ENCODE measurements at places on chromosomes 6 and 20.

GRCh38 chr6:111921103-111921502 lies 47.9 kb upstream of the FYN start:
- DNase-seq = no peak

GRCh38 chr6:2986722-2987221 lies 12.9 kb upstream of the NQO2 start:
- DNase-seq = no peak

GRCh38 chr6:84193114-84193708 lies 34.2 kb downstream of the CEP162 start:
- DNase-seq = no peak

- no peak for DNase-seq
Observed at GRCh38 chr6:154301839-154302752, 54.5 kb downstream of the IPCEF1 start.

- DNase-seq = no peak
Observed at GRCh38 chr6:99353126-99353525, 3.7 kb upstream of the FAXC start.

GRCh38 chr6:36985417-36985807 lies 584 bp downstream of the MTCH1 start:
- DNase-seq = no peak

- DNase-seq = no peak
Observed at GRCh38 chr6:2384528-2384927, 139.1 kb upstream of the GMDS start.

DNA sequence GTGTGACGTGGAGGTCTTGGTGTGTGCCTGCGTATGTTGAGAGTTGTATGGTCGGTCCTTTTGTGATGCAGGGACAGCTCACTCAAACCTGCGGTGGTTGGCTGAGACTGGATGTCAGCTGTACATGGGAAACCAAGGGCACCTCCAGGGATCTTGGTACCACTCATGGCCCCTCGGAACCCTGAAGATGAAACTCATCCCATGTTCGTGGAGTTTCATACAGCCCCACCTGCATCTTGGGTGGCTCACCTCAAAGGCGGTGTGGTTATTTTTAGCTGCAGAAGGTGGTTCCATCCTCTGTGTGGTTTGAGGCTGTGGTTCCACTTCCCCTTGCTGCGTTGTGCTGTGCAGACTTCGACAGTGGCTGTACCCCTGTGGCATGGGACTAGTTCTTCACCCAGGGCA lies 52.6 kb upstream of the SLC22A1 start:
- no peak for DNase-seq

DNA sequence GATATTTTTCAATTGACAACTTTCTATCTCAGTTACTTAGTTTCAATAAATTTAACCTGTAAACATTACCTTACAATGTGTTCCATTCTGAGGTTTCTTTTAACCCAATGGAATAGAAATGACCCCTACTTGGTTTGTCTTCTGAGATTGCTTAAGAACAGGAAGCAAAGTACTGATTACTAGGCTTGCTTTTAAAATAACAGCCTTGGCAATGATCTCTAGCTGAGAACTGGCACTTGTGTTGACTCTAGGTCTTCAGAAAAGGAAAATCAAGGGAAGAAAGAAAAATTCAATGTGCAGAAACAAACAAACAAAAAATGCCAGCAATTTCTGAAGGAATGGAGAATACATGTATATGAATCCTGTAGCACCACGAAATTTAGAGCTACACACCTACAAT lies 66.1 kb downstream of the SYNE1 start:
- DNase-seq = no peak

DNA sequence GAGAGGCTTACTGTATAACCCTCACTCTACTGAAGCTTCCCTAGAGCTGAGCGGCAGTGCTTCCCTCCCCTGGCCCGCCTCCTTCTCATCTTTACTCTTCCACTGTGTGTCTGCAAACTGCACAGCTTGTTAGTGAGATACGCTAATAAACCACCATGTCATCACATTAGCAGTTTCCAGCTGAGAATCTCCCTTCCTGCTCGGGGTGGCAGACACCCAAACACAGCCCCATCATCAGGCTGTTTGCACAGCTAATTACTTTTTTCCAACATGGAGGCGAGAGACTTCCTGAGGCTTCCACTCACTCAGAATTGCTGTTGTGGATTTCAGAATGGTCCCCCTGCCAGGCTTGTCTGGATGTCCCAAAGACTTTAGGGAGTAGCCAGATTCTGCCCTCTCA lies 444.9 kb upstream of the SULF2 start:
- no peak for DNase-seq

GRCh38 chr6:169142538-169142844 lies 111.2 kb downstream of the THBS2 start:
- no peak for DNase-seq

DNA sequence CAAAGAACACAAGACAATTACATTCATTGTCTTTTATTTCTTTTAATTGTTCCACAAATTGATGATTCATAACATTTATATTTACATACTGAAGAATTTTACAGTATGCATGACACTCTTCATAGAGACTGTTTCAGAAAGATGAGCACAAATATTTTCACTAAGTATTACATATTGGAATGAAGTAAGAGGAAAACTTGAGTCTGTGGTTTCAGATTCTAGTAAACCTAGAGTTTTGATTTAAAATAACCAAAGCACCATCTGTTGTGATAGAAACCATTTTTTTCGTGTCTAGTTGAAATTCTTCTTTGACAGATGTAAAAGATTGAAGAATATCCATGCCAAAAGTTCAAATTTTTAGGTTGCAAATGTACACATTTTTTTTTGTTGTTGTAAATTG lies 32.1 kb upstream of the OPN5 start:
- DNase-seq = no peak

DNA sequence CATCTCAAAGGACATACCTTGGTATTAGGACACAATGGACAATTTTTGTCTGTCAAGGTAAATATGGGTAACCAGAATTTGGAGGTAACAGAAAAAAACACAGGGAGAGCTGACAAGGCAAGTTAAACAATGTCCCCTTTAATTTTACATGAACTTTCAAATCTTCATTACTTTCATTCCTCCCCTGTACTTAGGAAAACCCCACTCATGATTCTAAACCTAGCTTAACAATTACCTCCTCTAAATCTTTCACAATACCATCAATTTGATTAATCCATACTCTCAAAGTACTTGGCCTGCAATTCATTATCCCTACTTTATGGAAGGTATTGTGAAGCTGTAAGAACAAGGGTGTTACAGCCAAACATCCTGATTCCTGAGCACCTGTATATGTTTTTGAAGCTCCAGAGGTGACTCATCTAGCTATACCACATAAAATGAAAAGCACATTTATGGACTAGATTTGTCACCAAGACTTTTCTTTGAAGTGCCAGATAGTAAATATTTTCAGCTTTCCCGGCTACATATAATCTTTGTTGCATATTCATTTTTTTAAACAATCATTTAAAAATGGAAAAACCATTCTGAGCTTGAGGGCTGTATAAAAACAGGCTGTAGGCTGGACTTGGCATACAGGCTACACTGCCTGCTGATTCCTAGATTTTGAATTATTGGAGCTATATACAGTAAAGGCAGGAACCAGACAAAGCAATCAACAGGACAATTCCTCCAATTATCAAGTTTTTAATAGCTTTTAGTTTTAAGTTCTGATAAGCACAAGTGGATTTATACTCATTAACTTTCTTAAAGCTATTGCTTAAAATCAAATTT lies 22.9 kb downstream of the DEK start:
- no peak for DNase-seq

- DNase-seq = no peak
Observed at GRCh38 chr20:46330072-46330763, 21.9 kb upstream of the CDH22 start.

DNA sequence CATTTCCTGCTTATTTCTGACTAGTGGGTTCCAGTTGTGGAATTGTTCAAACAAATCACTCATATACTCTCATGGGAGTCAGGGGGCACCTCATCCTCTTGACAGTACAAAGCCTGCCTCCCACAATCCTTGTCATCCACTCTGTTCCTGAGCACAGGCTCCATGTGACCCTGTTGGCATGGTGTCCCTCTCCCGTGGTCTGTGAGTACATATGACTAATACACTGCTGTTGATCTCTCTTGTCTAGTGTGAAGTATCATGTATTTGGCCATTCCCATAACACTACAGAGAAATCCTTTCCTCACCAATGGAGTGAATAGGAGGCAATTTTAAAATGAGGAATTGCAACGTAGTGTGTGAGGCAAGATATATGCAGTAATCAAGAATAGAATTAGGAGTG lies 185.3 kb downstream of the OGFRL1 start:
- no peak for DNase-seq

DNA sequence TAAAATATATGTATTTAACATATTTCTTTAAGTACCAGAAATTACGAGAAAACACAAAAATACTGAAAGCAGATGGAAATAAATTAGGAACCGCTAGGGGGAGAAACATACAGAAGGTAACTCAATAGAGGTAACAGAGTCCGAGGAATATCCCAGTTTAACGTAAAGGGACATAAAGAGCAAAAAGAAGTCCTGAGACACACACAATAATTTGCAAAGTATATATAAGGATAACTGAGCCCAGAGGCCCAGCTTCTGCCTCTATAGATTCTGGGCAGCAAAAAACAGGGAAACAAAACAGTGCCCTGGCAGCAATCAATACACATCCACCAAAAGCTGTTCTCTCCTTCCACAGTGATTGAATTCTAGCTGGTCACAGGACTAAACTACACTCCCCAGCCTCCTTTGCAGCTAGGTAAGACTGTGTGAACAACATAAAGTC lies 15.1 kb downstream of the TBC1D32 start:
- no peak for DNase-seq

GRCh38 chr6:41053041-41053440 lies at the start of gene APOBEC2:
APOBEC2 (plus strand) TSS chr6:41053202; CDS start chr6:41053348, 146 bp downstream.
- DNase-seq = no peak

DNA sequence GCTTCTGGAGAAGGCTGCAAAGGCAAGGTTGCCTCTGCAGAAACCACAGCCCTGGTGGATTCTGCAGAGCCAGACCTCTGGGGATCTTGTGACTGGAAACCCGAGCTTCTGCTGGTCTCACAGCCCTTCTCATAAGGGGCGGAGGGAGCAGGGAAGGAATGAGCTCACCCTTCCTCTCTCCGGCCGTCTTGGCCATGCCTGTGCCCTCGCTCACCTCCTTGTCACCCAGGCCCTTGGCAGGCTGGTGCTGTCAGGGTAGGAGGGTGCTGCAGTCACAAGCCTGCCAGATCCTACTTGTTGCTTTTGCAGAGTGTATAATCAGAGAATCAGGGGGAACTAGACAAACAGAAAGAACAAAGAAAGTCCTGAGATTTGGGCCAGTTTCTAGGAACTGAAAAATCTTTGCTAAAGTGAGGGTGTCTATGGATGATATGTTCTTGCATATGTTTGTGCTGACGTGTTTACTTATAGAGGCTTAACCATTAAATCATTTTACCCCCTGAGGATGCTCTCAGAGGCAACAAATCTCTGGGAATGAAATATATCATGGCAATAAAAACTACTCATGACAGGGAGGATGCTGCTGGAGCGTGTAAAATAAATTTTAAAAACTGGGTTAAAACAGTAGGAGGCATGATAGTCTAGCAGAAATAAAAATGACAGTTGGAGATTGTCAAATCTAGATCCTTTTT lies 244.9 kb upstream of the SOX4 start:
- no peak for DNase-seq

DNA sequence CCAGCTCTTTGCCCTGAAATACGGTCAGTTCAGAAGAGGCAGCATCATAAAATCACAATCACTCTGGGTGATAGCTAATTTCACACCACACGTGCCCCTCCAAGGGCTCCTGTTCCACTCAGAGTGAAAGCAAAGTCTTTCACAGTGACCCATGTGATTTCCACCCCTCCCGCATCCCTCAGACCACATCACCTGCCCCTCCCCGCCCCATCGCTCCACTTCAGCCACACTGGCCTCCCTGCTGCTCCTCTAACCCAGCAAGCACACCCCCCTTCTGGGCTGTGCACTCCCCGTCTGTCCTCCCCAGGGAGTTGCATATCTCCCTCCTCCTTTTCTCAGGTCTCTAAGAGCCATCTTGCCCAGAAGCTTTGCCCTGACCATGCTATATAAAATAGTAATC lies 74.5 kb downstream of the PSMG4 start:
- DNase-seq = no peak

- no peak for DNase-seq
Observed at GRCh38 chr6:11509471-11509870, 28.1 kb upstream of the TMEM170B start.

GRCh38 chr6:422433-423054 lies 31.0 kb downstream of the IRF4 start:
- no peak for DNase-seq

DNA sequence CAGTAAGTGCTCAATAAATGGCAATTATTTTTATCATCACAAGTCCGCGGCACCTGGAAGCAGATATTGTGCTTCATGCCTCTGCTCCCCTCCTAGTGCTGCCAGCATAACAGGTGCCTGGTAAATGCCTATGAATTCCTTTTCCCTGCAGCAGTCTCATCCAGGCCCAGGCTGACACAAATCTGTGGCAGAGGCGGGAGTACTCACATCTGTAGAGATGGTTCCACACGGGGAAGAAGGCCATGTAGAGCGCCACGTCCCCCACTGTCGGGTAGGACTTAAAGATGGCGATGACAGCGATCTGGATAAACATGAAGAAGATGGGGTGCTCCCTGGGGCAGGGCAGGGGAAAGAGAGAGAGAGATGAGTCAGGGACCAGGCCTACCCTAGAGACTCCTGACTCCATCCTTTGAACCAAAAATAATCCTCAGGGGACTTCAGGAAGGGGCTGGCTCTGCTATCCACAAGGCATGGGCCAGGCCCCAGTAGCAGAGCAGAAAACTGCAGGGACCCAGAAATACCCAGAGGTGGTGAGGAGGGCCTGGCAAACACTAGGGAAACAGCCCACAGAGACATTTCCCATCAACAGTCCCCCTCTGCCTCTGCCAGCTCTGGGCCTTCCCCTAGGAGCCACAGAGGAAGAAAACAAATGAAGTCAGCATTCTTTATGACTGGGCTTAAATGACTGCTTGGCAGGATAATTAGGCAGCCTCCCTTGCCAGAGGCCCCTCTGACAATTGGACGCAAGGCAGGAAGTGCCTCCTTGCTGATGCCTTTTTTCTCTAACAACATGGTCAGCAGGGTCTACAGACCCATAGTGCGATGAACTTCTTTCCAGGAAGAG lies 23.0 kb downstream of the MAP1LC3A start:
- DNase-seq = no peak

DNA sequence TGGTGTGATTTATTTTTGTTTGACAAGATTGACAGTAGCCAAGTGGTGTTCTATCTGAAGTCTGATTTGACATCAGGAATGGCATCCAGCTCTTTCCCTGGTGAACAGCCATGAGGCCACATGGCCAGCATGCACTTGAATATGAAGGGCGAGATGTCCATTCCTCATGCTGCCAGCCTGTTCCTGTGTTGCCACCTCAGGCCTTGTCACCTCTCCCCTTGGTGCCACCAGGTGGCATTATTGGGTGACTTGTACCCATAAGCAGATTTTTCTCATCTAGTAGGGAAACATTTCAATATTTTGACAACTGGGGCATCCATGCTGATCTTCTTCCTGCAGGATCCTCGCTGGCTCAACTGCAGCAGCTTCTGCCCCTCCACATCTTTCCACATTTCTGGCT lies 199.1 kb downstream of the ERMARD start:
- DNase-seq = no peak

DNA sequence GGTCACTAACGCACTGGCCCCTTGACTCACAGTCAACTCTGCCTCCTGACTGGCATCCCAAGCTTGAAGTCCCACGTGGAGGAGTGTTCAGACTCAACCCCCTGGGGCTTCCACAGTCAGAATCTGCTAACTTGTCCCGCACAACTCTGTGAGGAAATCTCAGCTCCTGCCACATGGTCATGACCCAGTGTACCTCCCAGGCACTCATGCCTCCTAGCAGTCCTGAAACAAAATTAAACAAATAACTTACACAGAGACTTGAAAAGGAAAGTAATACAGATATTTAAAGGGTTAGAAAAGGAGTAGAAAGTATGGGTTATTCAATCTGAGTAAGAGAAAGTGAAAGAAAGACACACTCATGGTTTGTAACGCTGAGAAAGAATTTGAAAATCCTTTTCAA lies 134.9 kb downstream of the GMDS start:
- no peak for DNase-seq
